Adrenal gland (tissue), 19 donors: ENCODE measurements at places on chromosomes 2 and 18. TPM values are rescaled to one million over a fixed set of nuclear protein-coding genes. Genes with fewer than 3 reads are reported as not detected.

Gene CAVIN2
- 14.4 TPM for polyA plus RNA-seq

Gene CAPN13
- polyA plus RNA-seq = 0.10 TPM

Gene MAP2
- polyA plus RNA-seq = 2.2 TPM

Gene NOSTRIN
- 25.9 TPM for polyA plus RNA-seq

Gene AKAIN1
- polyA plus RNA-seq = 9.7 TPM

Gene SCN9A
- polyA plus RNA-seq = 1.1 TPM

Gene SPP2
- polyA plus RNA-seq = not detected

Gene ARHGEF4
- 40.4 TPM for polyA plus RNA-seq

Gene FEV
- polyA plus RNA-seq = 3.5 TPM

Gene ABCB11
- 0.05 TPM for polyA plus RNA-seq

Gene CCDC150
- 1.4 TPM for polyA plus RNA-seq

Gene RASGRP3
- 4.8 TPM for polyA plus RNA-seq

Gene SYT4
- polyA plus RNA-seq = 18.7 TPM

Gene RSAD2
- polyA plus RNA-seq = 3.9 TPM

Gene COPS8
- 28.0 TPM for polyA plus RNA-seq

Gene SP100
- 82.0 TPM for polyA plus RNA-seq

Gene GKN2
- 0.27 TPM for polyA plus RNA-seq

Gene GCG
- not detected for polyA plus RNA-seq

Gene DCC
- 0.94 TPM for polyA plus RNA-seq

Gene ECEL1
- polyA plus RNA-seq = 4.5 TPM

Gene PCARE
- 0.08 TPM for polyA plus RNA-seq

Gene RRM2
- polyA plus RNA-seq = 2.9 TPM

Gene SLC4A5
- 2.7 TPM for polyA plus RNA-seq

Gene ADD2
- 0.20 TPM for polyA plus RNA-seq

Gene UGT1A3
- not detected for polyA plus RNA-seq

Gene SERPINB13
- not detected for polyA plus RNA-seq

Gene OSR1
- polyA plus RNA-seq = 3.9 TPM

Gene TFCP2L1
- polyA plus RNA-seq = 0.18 TPM

Gene OTX1
- polyA plus RNA-seq = not detected

Gene G6PC2
- polyA plus RNA-seq = not detected

Gene CHRNG
- polyA plus RNA-seq = not detected

Gene FAM161A
- 2.2 TPM for polyA plus RNA-seq

Gene KCNG2
- polyA plus RNA-seq = not detected

Gene BIN1
- 113 TPM for polyA plus RNA-seq

Gene NEURL3
- polyA plus RNA-seq = 0.03 TPM

Gene FBXO48
- polyA plus RNA-seq = 0.54 TPM

Gene DSG3
- polyA plus RNA-seq = not detected

Gene CTIF
- 159 TPM for polyA plus RNA-seq

Gene NEU2
- polyA plus RNA-seq = not detected

Gene NPAS2
- 14.2 TPM for polyA plus RNA-seq

Gene GAREM1
- polyA plus RNA-seq = 22.6 TPM

Gene EPHA4
- polyA plus RNA-seq = 3.8 TPM

Gene GRP
- 0.20 TPM for polyA plus RNA-seq

Gene ALK
- 0.40 TPM for polyA plus RNA-seq
